Left ventricle myocardium inferior (tissue), 1 donor: ENCODE measurements at places on chromosomes 3 and 15. TPM values are rescaled to one million over a fixed set of nuclear protein-coding genes. Genes with fewer than 3 reads are reported as not detected.

The CACNA2D2 gene
- 2.3 TPM for total RNA-seq

The COL7A1 gene
- 24.4 TPM for total RNA-seq

The CNTN3 gene
- total RNA-seq = 1.2 TPM

The SAMMSON gene
- not detected for total RNA-seq

The ARHGAP11A gene
- 2.5 TPM for total RNA-seq

The NPAP1 gene
- total RNA-seq = not detected

The MKRN3 gene
- 0.63 TPM for total RNA-seq

DNA sequence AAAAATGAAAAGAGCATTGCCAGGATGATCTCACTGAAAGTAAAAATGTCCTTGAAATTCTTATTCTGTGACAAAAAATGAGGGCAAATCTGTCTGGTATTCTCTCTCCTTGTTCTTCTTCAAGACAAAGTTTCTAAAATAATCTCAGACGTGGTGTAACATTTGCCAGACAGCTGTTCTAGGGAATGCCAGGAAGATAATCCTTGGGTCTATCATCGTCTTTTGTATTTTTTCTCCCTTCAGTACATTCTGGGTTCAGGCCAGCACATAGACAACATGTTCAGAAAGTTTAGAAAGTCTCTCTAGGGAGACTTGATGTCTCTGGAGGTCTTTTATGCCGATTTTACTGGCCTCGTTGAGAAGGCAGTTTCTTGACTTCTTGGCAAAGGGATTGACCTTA is 121.2 kb upstream of the HES1 start:
- no peak for DNase-seq

GRCh38 chr15:69926721-69927120 is 171.0 kb downstream of the TLE3 start:
- DNase-seq = no peak

DNA sequence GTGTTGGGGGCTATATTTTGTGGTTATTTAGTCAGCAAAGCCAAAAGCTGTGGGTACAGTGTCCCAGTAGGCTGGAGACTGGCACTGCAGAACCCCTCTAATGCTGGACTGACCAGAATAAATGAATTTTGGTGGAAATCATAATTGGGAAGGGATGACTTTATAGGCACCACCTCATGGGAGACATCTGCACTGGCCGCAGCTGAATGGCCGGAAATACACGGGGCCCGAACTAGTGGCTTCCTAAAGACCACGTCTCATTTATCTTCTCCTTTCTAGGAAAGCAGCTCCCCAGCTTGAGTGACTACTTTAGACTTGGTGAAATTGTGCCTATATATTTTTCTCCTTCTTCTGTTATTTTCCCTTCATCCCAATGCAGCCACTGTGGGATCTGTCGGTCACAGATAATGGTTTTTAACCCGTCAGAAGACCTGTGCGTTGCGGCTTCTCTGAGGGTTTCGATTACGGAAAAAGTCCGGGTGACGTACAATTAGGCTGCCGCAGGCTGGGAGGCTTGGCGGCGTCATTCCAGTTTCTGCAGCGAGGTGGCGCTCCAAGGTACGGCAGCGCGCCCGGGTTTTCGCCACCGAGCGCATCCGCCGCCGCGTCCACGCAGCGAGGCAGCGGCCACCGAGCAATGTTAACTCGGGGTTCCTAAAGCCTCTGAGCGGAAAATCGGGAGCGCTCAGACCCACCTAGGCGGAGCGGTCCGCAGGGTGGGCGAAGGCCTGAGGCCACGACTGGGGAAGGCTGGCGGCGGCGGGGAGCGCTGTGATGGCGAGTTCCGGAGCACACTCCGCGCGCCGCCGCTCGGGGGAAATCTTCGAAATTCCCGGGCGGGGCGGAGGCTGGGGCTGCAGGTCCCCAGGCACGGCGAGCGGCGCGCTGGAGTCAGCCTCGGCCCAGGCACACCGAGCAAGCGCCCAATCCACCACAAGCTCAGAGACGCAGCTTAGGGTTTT is 26.3 kb downstream of the NR2F2 start:
- peak; percentile 82 for DNase-seq

GRCh38 chr3:57199895-57200297 is at the start of gene HESX1:
HESX1 (minus strand) TSS chr3:57199978; CDS start chr3:57199918, 60 bp downstream.
- no peak for DNase-seq

DNA sequence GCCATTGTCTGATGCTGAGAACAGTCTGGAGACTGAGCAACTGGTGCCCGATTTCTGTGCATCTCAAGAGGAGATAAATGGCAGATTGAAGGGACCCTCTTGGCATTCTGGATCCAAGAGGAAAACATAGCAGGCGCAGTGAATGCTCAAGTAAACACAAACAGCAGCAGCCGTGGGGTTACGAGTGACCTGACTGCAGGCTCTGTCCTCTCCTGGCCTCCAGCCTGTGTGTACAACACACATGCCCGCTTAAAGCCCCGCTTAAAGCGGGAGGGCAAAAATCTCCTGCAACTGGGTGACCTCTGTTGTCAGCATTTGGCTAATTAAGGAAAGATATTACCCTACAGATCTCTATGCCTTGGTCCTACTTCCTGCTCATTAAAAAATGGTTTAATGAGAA is 120.5 kb downstream of the GREM1 start:
- DNase-seq = no peak

- DNase-seq = no peak
Observed at GRCh38 chr3:83946554-83946953, 1012.2 kb upstream of the CADM2 start.

- no peak for DNase-seq
Observed at GRCh38 chr3:149534671-149535332, 60.3 kb downstream of the TM4SF4 start.

DNA sequence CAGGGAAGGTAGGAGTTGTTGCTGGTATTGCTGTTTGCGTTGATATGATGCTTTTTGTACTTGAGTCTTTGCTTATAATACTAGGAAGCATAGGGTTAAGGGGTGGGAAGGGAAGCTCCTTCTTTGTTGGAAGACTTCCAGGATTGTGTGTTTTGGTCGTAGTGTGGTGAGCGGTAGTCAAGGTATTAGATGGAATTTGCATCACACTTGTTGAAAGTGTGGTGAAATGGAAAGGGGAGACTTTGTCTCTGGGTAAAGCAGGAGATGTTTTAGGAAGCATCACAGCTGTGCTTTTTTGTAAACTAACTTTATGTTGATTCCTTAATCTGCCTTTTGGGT is 14.9 kb downstream of the IGSF10 start:
- DNase-seq = no peak

DNA sequence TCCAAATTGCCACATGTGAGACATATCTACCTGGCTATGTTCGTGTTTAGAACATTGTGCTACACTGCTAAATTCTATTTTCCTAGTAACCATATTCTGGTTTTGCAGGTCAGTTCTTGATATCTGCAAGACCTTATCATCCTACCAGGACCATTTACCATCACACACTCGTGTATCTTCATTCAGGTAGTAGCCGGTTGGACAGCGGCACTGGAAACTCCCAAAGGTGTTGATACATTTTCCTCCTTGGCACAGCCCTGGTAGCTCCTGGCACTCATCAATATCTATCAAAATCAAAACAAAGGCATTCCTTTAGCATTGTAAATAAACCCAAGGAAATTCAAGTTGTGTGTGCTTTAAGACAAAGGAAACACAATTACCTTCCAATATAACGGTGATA is 134.2 kb downstream of the DUT start:
- DNase-seq = no peak

GRCh38 chr3:9022305-9023225 is 59.3 kb upstream of the RAD18 start:
- DNase-seq = no peak

DNA sequence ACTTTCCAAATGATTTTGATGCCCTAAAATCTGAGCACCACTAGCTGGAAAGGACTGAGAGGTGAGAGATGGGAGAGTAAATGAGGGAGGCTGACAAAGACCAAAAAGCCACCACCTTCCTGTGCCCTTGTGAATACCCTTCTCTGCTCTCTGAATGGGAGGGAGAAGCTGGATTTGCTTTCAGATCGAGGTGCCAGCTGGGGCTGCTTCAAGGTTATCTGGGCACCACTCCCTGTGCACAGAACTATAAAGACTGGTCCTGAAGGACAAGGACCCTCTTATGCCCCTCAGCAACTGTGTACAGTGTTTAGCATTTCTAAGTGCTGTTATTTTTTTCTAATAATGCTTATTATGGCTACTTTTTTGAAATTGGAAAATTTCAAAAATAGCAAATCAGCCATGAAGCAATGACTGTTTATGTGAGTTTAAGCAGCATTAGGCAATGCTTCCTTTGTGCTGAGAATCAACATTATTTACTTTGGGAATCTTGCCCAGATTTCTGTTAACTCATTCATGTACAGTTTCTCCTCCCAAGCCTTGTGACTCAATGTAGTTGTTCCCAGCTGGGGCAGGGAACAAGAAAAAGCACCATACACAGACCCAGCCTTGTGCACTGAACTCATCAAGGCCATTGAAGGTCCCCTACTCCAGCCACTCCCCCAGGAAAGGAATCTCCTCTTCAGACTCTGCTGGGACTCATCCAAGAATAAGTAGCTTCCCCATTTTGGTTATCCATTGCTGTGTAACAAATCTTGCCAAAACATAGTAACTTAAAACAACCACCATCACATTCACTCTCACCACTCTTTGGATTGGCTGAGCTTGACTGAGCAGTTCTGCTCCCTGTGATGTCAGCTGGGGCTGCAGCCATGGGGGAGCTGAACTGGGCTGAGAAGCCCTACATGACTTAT is 37.3 kb upstream of the CDV3 start:
- no peak for DNase-seq

DNA sequence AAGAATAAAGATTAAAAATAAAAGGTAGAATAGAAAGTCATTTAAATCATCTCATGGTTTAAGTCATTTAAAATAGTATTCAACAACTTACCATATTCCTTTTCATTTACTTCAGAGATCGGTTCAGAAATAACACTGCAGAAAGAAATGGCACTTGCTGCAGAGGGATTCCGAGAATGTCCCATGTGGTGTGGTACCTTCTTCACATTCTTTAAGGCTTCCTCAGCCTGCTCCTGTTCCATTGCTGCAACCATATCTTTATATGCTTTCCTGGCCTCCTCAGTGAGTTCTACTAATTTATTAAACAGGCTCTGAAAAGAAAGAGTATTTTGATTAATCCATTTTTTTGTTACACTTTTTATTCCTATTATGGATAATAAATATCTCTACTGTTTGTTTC is 32.6 kb upstream of the SHC4 start:
- DNase-seq = no peak

GRCh38 chr3:136960838-136961836 is 3.4 kb downstream of the IL20RB start:
- DNase-seq = no peak

- DNase-seq = no peak
Observed at GRCh38 chr15:27645672-27646071, 453.4 kb downstream of the OCA2 start.

GRCh38 chr3:106824856-106825255 is 552.4 kb upstream of the CCDC54 start:
- DNase-seq = no peak

DNA sequence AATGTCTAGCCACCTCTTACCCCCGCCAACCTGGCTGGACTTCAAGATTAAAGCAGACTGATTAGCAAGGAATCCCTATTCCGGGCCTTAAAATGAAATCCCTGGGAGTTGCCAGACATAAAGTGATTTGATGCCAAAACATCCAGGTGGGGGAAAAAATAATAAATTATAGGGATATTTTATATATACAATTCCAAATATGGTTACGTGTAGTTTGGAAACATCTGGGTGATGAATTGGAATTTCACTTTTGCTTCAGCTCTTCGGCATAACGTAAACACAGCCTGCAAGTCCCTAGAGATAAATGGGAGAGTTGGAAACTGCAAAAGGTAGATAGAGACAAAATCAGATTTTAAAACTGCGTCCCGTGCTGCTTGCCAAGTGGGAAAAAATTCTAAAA is 545.5 kb upstream of the MDFIC2 start:
- no peak for DNase-seq

- DNase-seq = no peak
Observed at GRCh38 chr3:127307916-127308315, 20.1 kb upstream of the PRR20G start.

GRCh38 chr3:10977892-10978510 is 14.5 kb upstream of the SLC6A1 start:
- no peak for DNase-seq

DNA sequence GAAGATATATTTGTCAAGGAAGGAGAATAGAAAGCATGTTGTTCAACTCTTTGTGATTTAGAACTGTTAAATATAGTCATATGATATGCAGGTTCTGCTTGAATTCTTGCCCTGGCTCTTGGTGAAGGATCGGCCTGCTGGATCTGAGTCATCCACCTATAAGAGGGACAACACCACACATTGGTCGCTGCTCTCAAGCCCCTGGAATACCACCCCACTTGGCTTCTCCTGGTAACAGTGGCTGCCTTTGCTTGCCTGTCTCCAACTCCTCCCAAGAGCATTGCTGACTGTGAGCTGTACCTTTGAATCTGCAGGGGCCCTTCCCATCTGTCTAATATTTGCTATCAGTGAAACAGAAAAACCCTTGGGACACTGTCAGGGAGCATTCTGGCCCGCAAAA is 78.9 kb upstream of the DGKG start:
- DNase-seq = no peak

- DNase-seq = no peak
Observed at GRCh38 chr3:188154809-188155574, 1.0 kb downstream of the LPP start.
